T-cell (primary cell): ENCODE measurements at places on chromosomes 6 and 20.
A peak's percentile ranks its signal among the peaks of the same experiment; 100 is the strongest.

GRCh38 chr20:14838663-14839628 lies 501.5 kb upstream of the FLRT3 start:
- DNase-seq: no peak

DNA sequence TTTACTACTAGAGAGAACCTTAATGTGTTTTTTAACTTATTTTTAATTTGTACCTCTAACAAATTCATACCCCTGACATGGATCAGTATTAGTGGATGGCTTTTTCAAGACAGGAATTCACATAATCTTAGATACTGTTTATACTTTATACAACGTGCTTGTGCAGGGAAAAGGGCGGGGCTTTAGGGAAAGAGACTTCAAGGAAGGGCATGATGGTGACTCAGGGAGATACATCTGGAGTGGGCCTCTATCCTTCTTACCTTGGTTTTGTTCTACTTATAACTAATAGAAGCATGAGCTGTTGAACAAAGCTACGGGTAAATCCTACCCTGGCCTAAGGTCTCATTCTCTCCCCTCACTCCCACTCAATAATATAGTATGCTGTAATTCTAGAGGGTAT lies 160.8 kb downstream of the C6orf58 start:
- DNase-seq: no peak

GRCh38 chr6:71533939-71534379 lies 245.3 kb downstream of the OGFRL1 start:
- DNase-seq: no peak

DNA sequence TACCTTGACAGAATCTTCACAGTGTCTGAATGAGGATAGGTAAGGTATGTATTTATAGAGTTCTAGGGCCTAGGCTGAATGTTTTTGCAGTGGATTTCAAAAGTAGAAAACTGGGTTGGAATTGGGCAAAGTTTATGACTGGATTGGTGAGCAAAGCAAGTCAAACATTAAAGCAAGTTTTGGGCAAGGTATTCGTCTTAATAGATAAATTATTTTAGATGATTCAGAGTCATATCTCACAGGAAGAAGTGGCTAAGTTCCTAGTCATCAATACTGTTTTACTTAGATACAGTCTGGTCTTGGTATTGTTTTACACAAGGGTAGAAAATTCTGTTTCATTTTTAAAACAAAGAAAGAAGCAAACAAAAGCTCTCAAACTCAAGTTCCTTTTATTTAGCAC lies 284.1 kb upstream of the EPHA7 start:
- DNase-seq: no peak

- DNase-seq: no peak
Measured at GRCh38 chr6:138246650-138247440, 28.6 kb upstream of the PBOV1 start.

- DNase-seq: no peak
Measured at GRCh38 chr6:51049983-51050877, 231.6 kb downstream of the TFAP2B start.

GRCh38 chr6:125981571-125982185 lies 4.7 kb upstream of the TRMT11 start:
- DNase-seq: no peak

DNA sequence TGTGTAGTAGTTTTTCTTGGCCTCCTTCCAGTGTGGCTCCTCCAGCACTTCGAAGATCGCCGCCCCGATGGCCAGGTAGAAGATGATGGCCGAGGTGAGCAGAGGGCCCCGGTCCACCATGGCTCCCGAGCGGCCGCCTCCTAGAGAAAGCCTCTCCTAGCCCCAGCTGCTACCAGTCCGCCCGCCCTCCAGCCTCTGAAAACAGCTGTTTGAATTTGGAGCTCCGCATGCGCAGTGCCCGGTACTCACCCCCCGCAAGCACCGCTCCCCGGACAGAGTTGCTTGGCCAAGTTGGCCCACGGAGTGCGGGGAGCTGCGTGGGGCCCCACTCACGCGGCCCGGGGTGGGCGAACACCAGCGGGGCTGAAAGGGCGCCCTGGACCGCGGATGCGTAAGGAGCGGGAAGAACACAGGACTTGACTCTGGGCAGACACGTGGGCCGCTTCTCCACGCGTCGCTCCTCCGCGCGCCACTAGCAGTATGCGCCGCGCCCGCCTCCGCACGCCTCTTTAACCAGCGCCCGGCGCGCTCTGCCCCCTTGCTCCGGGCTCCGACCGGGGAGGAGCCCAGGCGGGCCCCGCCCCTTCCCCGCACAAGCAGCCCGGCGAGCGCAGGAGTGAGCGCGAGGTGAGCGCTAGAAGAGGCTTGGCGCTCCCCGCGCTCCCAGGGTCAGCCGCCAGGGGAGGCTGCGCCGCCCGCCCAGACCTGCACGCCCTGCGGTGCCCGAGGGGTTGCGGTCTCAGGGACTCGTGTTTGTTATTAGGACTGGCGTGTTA lies at the start of gene KCNK5:
TSS of gene KCNK5 (minus strand) at position 484 of the 776 bp plus-strand sequence. CDS start at position 120, 364 bp downstream.
- DNase-seq: peak; percentile 26

- peak; percentile 52 for DNase-seq
Measured at GRCh38 chr6:36678488-36679042, at the start of gene CDKN1A. TSS of gene CDKN1A (plus strand) at chr6:36678714. CDS start at chr6:36684102, 5,388 bp downstream.

- DNase-seq: no peak
Measured at GRCh38 chr6:110095935-110096334, 83.5 kb downstream of the WASF1 start.

GRCh38 chr6:116436586-116436985 lies 24.6 kb upstream of the CALHM6 start:
- no peak for DNase-seq

DNA sequence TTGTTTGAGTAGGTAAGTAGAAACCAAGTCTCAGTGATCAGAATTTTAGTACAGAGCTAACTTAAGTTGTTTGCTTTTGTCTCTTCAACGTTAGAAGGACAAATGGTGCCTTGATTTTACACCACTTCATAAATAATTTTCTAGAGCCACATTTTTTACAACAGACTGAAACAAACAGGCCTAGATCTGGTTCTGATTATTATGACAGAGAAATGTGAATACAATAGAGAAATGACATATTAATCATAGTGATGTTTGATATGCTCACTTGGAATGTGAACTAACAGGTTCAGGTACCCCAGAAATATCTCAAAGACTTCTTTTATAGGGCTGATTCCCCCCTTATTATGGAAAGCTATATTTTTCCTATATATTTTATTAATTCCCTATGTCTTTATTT lies 760.6 kb downstream of the KIF16B start:
- no peak for DNase-seq

DNA sequence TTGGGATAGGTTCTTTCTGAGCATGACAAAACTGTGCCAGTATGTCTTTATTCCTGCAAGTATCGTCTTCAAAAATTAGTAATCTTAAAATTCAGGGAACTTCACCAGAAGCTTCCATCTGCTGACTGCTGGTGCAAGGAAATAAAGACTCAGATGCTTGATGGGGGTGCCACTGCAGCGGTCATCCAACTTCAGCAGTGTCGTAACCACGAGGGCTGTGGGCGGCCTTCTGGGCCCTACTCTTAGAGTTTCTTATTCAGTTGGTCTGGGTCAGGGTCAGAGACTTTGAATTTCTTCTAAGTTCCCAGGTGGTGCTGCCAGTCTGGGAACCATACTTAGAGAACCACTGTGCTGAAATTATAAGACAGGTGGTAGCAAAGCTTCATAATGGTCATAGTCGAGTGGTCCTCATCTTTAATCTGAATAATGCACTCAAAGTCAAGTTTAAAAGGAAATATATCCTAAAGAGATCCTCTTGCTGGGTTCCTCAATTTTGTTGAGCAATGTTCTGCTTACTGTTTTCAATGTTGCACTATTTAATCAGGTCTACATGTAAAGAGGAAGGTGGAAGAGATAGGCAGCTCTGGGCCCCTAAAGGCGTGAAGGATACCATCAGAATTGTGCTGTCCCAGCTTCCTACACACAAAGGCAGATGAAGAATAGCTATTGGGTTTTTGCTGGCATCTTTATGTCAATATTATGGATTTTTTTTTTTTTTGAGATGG lies 165.4 kb upstream of the GMDS start:
- no peak for DNase-seq

- DNase-seq: no peak
Measured at GRCh38 chr6:34276191-34276590, 27.4 kb upstream of the SMIM29 start.

GRCh38 chr6:132412656-132413498 lies 11.6 kb upstream of the MOXD1 start:
- no peak for DNase-seq

GRCh38 chr6:163708466-163708865 lies 293.9 kb downstream of the QKI start:
- DNase-seq: no peak

DNA sequence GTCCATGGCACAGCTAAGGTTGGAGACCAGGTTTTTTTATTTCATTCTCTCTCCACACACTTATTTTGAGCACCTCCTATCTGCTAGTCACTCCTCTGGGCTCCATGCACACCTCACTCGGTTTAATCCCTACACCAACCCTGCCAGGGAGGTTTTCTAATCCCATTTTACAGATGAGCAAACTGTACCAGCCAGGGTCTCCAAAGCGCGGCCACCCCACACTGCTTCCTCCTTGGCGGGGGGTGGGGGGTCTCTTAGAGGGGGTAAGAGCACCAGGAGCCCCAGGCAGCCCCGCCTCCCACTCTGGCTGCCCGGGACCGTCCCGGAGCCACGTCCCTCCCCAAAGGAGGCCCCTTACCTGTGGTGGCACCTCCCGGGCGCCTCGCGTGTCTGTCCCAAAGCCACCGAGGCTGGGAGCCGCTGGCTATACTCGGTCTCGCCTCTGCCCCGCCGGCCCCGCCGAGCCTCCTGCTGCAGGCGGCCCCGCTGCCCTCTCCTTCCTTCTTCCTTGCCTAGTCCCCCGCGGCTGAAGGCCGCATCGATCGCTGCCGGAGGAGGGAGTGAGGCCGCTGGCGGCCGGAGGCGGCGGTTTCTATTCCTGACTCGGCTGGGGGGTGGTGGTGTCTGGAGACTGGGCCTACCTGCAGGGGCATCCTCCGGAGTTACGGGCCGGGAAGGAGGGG lies at the start of gene KCNS1:
TSS of gene KCNS1 (minus strand) at position 565 of the 683 bp plus-strand sequence. CDS start 1,891 bp downstream, outside the sequence.
- DNase-seq: no peak

GRCh38 chr6:99491171-99491570 lies 24.1 kb downstream of the USP45 start:
- DNase-seq: no peak

DNA sequence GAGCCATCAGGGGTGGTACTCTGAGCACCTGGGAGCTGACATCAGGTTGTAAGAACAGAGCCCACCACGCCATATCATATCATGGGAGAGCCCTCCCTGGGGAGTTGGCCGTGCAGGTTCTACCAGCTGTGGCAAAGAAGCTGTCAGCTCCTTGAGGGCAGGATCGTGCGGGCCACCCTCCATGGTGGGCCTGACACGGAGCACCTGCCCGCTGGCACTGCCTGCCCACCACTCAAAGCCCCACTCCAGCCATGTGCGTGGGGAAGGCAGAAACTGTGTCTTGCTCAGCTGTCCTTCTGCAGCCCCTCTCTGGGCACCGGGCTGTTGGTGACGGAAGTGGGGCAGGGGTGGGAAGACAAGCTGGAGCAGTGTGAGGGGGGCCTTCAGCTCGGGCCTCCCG lies 14.3 kb downstream of the PRPH2 start:
- DNase-seq: no peak

GRCh38 chr20:41111578-41111951 lies 25.8 kb upstream of the PLCG1 start:
- no peak for DNase-seq
